ENCODE measurements at places on chromosomes 16 and 17.

DNA sequence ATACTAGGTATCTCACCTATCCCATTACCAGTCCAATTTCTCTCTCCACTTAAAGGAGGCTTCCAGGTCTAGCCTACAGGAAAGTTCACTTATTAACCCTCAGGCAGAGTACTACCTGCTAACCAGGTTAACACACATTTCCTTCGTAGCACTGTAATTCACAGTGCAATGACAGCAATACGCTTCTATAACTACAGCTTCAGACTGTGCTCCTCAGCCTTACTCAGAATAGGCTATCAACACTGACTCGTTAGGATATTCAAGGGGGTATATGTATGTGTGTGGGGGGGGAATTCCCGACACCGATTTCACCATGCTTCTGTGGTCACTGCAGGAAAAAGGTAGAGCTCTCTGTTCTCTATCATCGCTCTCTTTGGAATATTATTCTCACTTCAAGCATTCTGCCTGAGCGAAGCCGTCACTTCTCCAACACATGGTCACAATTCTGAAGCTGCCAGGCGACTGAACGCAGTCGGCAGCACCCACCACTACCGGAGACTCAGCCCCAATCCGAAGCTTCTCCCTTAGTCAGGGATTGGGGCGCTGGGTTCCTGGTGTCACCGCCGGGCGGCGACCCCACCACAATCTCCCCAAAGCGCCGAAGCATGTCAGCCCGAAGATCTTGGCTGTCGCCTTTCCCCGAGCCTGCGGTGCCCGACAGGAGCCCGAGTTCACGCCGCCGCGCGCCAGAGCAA, 618 bp downstream of the GGA3 start:
- DNase-seq: no peak

DNA sequence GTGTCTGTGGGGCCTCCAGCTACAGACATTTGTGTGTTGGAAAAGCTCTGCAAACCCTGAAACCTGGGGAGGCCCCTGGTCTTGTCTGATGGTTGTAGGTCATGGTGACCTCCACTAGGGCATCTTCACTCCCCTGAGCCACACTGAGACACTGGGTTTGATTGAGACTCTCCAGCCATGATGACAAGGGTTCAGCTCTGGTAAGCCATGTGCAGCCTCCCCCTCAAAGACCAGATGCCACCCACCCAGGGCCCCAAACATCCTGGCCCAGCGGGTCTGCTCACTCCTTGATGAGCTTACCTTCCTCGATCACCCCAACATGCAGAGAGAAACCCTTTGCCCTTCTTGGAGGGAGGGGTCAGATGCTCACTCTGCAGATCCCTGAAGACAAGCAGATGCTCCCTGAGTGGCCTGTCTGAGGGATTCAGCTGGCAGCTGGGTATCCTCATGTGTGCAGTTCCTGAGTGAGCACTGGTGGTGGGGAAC, 101.6 kb downstream of the METRNL start:
- DNase-seq: no peak

- no peak for DNase-seq
Measured at GRCh38 chr16:64362193-64362592, 759.7 kb downstream of the CDH11 start.

GRCh38 chr17:789160-789840, 7.1 kb downstream of the MRM3 start:
- no peak for DNase-seq

GRCh38 chr17:64420143-64420670, 28.7 kb upstream of the MILR1 start:
- DNase-seq: peak; percentile 66

DNA sequence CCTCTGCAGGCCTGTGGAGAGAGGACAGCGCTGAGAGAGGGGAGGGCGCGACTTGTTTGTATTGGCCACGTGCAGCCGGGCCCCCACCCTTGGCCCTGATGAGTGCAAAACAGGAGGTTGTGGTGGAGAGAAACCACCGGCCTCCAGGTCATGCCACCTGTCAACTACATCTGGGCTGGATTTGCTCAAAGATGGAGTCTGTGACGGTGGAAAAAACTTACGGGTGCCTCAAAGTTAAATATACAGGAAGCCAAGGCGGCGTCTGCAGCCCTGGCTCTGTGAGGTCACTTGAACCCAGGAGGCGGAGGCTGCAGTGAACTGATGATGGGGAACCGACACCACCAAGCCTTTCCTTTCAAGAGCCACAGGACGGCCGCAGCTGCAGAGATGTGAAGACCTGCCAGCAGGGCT, 15.7 kb downstream of the C16orf74 start:
- DNase-seq: no peak

GRCh38 chr17:7739746-7740145, 22.2 kb downstream of the DNAH2 start:
- no peak for DNase-seq

DNA sequence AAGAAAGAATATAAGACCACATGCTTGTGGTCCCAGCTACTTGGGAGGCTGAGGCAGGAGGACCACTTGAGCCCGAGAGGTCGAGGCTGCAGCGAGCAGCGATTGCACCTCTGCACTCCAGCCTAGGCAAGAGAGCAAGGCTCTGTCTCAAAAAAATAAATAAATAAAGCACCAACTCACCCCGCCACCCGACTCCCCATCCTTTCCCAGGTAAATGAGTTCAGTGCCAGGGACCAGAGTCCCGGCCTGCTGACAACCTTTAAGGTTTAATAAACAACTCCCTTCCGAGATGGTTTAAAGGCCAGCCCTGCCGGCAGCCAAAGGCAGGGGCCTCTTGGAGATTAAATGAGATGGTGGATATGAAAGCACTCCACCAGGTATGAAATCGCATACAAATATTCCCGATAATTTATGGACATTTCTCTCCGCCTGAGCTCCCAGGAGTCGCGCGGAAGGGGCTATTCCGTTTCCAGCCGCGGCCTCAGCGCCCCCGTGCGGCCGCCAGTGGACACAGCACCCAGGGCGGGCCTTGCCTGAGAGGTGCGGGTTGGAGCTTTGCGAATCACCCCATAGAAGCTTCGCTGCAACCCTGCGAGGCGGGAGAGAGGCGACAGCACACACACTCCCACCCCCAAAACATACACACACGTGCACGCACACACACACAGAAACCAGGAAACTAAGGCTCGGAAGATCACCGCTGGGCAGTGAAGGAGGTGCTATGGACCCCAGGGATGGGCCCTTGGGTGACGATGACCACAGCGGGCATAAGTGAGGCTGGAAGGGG, 4.0 kb upstream of the RPL38 start:
- peak; percentile 22 for DNase-seq

GRCh38 chr17:59355702-59356325, 24.4 kb downstream of the YPEL2 start:
- DNase-seq: no peak

DNA sequence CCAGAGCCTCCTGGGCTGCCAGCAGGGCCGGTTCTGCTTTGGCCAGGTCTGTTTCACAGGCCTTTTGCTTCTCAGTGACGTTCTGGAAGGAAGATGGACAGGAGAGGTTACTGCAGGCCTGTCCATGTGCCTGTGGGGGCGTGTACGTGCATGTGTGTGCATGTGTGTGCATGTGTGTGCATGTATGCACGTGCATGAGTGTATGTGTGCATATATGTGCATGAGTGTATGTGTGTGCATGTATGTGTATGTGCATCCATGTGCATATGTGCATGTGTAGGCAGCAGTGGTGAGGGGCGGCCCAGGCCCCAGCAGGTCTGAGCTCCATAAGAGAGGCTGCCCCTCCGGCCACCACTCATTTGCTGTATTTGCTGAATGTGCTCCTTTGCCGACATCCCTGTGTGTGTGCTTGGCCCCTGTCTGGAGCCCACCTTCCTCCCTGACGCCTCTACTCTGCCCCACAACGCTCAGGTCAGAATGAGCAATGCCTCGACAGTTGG, 81.8 kb downstream of the PGS1 start:
- DNase-seq: no peak

DNA sequence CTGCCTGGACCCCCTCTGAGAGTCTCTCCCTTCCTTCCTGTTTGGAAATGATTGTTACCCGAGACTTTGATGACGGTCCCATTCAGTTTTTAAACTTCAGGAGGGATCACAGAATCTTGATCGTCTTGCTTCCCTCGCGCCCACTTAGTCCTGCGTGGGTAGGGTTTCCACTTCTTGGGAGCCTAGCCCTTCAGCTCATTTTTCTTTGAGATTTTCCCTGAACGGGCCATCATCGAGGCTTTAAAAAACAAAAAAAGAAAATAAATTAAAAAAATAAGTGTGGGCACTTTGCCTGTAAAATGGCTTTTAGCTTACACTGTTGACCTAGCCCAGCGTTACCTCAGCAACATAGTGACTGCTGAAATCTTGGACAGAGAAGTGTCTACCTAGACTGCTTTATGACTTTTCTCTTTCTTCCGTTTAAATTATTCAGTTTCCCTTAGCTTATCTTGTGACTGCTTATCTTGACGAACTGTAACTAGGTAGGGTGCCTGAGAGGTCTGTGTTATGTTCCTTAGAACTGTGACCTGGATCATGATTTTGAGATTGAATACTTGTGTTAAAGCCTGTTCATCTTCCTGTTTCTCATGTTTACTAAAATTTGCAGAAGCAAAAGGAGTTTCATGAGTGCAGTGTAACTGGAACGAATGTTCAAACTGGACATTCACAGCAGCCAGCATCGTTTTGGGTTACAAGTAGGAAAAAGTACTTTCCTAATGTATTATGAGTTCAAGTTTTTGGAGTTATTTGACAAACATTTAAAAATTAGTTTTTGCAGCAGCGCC, 874 bp downstream of the WWP2 start:
- DNase-seq: peak; percentile 2
